ENCODE measurements at places on chromosomes 13 and 19.

- DNase-seq, result no peak
Measured at GRCh38 chr19:791567-792305, 5.5 kb upstream of the PTBP1 start.

DNA sequence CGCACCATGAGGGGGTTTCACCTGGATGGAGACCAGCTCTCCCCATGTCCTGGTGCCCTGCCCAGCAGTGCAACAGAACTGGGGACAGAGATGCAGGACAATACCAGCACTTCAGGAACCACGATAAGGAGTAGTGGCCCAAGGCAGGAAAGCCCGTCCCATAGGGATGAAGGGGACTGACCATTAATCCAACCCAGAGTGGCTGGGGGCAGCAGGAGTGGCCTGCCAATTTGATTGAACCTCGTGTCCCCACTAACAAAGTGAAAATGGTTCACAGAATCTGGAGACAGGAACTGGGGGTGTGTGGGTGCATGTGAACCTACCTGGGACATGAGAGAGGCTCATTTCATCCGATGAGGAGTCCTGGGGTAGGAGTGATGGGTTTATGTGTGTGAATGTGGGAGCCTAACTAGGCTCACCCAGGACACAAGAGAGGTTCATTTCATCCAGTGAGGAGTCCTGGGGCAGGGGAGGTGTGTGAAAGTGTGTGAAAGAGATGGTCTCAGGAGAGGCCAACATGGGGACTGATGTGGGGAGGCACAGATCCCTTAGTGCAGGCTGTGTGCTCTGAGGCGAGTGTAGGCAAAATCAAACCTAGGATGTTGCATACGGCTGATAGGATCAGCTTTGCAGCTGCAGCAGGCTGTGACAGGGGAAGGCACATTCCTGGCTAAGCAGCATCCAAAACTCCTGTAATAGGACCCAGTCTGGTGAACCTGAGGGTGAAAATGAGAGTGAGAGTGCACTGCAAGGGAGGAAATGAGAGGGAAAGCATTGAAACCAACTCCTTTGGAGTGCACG, 98.2 kb downstream of the ZNF429 start:
- DNase-seq, result no peak

- no peak for DNase-seq
Measured at GRCh38 chr19:782878-783668, 14.2 kb upstream of the PTBP1 start.

DNA sequence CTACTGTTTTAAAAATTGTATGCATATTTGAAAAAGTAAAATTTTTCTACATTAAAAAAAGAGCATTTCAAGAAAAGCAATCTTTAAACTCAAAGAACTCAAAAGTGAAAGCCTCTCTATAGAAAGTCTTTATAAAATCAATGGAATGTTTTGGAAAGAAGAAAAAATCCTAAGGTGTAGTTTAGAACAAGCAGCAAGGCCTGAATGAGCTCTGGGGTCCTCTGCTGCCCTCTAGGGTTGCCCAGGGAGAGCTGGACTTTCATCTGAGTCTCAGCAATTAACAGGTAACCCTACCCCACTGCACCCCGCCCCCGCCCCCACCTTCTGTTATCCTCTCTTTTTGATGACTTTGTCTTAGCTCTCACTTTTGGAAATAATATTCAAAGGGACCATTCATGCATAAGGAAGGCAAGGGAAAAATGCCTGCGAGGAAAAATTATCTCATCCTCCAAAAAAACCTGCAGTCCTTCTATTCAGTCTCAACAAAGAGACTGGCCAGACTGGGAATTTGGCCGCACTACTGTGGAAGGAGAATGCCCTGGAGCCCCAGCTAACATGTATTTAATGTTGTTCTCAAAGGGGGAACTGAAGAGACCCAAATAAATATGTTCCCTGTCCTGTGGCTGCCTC, 24.1 kb downstream of the SLC25A30 start:
- peak; percentile 42 for DNase-seq

DNA sequence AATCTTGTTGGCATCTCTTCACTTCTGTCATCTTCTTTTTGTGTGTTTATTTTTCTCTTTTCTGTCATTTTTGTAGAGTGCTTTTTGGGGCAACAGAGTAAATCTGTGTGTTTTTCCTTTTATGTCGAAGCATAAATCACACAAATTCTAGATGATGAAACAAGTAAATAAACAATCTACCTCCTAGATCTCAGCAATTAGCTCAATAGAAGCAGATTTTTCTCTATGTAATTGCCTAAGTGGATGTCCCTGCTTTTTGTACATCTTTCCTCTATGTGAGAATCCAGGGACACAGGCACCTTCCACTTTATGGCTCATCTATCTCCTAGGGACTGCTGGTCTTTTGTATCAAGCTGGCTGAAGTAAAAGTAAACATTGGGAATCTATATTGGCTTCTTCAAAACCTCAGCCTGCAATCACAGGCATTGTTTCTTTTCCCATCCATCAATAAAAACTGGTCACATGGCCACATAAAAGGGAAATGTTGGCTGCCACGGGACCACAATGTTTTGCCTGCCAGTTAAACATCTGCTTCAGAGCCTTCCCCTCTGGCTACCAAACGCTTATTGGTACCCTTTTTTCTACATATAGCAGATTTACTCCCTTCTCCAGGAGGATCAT, 323.8 kb downstream of the LMO7 start:
- no peak for DNase-seq

- no peak for DNase-seq
Measured at GRCh38 chr19:43574424-43575155, 737 bp downstream of the XRCC1 start.

DNA sequence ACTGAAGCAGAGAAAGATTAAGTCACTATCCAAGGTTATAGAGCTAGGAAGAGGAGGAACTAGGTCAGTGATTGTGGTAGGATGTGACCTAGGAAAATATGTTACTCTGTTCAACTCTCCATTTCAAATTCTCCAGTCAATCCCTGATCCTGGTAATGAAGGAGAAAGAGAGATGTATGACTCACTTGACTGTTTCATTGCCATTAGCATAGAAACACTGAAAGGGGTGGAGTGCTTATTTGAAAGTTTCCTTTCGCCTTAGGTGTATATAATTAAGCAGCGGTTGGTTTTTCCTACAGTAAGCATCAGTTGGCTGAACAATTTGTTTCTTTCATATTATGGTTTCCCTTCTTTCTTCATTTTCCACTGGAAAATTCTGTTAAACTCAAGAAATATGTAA, 198.1 kb upstream of the CSNK1A1L start:
- DNase-seq, result no peak

DNA sequence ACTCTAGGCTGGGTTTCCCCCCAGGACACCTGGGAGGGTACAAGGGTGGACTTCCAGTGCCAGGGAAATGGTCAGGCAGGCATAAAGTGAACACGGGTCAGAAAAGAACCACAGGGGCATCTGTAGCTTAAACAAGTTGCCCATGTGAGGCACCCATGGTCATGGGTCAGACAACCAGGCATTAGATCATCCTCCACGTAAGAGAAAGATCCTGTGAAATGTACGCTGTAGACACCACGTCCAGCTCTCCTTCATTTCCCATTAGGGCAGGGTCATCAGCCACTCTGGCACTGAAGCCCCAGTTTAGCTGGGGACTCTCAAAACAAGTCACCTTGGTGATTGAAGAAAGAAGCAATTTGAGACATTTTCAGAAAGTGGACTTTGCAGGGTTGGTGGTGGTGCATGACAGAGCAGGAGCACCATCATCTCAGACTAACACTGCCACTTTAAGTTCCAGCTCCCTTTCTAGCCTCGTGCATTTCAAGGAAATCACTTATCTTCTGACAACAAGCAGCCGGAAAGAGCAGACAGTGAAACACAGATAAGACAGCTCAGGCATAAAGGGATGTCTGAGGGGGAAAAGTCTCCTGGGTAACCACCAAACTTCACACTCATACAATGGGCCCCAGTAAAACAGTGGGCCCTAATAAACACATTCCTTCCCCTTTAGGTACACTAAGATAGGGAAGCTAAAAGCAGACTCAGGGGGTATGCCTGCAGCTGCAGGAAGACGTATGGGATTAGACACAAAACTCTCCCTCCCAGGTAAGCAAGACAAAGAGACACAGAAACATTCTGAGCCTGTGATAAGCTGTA, 16.1 kb upstream of the SIGLEC6 start:
- no peak for DNase-seq

DNA sequence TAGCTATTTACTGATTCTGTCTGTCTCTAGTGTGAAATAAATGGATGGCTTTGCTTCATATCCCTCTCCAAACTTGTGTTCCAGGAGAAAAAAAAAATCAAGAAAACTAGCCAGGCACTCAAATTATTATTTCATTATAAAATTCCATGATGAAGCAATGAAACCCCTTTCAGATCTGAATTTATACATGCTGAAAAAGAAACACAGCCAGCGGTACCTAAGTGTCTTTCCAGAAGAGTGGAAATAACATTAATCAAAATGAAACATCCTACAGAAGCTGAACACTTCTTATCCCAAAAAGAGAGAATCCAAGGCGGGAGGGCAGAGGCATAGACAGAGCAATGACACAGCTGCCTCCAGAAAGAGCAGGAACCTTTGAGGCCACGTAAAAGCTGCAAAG, 15.9 kb downstream of the ENOX1 start:
- no peak for DNase-seq

GRCh38 chr13:97226788-97227627, 4.9 kb downstream of the MBNL2 start:
- peak; percentile 38 for DNase-seq

DNA sequence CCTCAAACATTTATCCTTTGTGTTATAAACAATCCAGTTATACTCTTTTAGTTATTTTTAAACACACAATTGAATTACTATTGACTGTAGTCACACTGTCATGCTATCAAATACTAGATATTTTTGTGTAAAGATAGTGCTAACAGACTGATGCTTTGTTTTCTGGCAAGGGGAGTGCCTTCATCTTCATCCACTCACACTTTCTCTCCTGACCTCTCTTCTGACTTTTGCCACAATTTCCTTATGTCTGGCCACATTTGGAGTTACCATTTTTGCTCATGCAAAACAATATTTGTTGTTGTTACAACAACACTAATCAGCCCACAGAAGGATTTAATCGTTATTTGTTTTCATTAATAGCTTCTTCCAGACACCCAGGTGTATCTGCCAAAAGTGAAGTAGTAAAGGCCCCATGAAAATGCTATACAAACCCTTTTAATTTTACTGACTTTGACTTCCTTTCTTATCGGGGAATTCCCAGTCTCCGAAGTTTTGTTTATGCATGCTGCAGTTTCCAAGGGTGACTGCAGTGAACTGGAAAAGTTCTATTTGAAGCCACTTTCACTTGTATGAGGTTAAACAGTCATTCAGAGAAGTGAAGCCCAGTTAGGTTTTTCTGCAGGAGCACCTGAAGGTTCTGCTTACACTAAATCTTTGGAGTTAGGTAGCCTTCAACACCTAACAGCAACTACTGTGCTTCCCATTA, 66.1 kb upstream of the FRY start:
- peak; percentile 17 for DNase-seq

GRCh38 chr13:106129993-106130392, 405.5 kb downstream of the EFNB2 start:
- no peak for DNase-seq

DNA sequence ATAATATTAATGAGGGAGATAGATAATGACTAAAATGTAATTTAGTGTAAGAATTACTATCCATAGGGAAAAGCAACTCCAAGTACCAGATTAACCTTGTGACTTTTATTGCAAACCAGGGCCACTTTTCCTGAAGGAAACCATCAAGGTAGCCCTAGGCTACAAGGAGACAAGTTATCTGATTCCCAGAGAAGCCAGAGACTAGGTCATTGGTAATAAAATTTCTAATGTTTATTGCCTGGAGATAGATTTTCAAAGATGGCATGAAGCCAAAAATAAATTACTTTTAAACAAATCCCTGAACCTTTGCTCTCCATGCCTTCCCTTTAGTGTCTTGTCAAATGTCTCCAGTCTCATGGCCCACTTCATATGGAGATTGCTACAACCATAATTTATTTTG, 610.1 kb upstream of the SLC10A2 start:
- DNase-seq, result no peak

DNA sequence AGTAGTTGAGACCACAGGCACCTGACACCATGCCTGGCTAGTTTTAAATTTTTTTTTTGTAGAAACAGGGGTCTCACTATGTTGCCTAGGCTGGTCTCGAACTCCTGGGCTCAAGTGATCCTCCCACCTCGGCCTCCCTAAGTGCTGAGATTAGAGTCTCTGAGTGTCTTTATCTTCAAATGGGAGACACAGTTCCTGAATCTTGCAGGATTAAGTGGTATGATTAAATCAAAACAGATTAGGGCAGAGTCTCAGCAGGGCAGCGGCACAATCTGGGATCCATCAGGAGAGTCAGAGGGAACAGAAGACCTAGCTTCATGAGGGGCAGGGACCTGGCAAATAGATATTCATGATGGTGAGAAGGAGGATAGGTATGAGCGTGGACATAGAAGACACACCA, 953 bp downstream of the RLN3 start:
- DNase-seq, result no peak

- no peak for DNase-seq
Measured at GRCh38 chr19:41089959-41090358, 1.7 kb downstream of the CYP2A13 start.

DNA sequence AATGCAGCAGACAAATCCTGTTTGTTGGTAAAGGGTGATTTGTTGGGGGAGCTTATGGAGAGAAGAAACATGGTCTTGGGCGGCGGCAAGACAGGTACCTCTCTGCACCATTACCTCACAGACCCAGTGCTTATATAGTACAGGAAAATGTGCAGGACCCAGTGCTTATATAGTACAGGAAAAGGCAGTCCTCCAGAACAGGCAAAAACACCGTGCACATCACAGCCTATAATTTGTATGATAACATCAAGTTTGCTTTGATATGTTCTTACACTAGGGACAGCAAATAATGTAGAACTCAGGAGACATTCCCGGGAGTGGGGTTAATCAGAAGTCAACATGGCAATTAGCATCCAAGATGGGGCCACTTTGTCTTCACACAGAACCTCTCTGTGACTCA, 20.9 kb downstream of the VAV1 start:
- no peak for DNase-seq

DNA sequence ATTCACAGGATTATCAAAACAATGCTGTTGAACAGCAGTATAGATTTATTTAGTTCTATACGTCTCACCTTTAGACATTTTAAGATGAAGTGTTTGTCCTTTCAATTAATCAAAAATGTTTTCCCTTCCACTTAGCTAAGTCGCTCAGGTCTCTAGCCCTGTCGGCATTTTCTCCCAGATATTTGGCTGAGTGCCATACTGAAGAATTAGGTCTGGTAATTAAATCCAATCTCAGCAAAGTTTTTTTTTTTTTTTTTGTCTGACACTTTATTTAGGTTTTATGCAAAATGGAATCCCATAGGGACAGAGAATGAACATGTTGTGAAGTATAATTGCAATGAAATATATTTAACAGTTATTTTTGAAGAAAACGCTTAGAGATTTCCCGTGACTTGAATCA, 44.1 kb downstream of the RFC3 start:
- no peak for DNase-seq

DNA sequence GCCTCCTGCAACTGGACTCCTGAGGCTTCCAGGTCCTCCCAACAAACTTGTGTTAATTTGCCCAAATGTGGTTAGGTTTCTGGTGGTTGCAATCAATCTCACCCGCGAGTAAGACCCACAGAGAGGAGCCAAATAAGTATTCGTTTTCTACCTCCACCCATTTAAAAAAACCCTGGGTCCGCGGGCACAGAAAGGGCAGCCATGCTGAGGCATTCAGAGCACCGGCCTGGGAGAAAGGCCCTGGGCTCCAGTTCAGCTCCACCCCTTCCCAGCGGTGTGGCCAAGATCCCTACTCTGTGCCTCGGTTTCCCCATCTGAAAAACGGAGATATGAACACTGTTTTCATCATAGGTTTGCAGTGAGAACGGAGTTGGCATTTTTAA, 56.9 kb downstream of the PEPD start:
- DNase-seq, result no peak

- DNase-seq, result no peak
Measured at GRCh38 chr19:9875796-9876195, 40.7 kb downstream of the PIN1 start.
